PC-9 (cell line): ENCODE measurements at places on chromosomes 2 and 18. TPM values are rescaled to one million over a fixed set of nuclear protein-coding genes. Genes with fewer than 3 reads are reported as not detected.

DNA sequence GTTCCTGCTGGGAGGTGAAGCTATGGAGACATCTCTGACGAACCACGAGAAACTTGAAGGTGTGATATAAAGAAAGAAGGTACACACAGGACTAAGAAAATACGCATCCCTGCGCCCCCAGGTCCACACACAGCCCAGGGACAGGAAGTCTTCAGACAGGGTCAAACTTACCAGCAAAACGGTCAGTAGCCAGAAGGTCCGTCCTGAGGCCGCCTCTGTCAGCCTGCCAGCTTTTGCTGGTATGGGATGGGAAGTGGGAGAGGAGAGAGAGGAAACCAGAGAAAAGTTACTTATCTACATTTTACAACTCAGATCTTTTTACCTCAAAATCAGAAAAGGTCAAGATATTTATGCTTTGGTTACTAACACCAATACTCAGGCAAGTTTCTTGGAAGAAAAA, 47.2 kb downstream of the HDLBP start:
- no peak for DNase-seq

ASB18 gene
- total RNA-seq = 0.46 TPM in 1 of 2 replicates, not detected in the other

- DNase-seq = no peak
These were observed 6.3 kb downstream of the PRLH start for GRCh38 chr2:237572742-237573101.

GRCh38 chr18:70181725-70182124, 23.8 kb downstream of the RTTN start:
- no peak for DNase-seq

TTL gene
- total RNA-seq = 25.4 and 26.1 TPM in 2 replicates

EIF2B4 gene
- total RNA-seq = 32.9 and 33.1 TPM in 2 replicates

GRCh38 chr2:204325468-204325867, 219.8 kb upstream of the PARD3B start:
- peak; percentile 62 for DNase-seq

SCN2A gene
- total RNA-seq = 0.15 TPM in 1 of 2 replicates, not detected in the other

DNA sequence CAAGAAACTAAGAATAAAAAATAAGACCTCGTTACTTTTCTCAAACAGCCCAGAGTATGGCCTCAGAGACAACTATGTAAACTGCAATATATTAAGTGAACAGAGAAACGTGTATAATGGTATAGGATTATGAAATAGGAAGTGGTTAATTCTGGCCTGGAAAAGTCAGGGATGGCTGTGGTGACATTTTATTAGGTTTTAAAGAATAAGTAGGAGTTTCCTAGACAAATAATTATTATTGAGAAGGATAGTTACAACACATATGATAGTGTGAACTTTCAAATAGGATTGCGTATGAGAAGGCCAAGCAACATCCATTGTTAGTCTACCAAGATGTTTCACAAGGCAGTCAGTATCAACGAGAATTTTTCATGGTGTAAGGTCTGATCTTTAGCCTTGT, 244.1 kb downstream of the LPIN1 start:
- DNase-seq = no peak

DNA sequence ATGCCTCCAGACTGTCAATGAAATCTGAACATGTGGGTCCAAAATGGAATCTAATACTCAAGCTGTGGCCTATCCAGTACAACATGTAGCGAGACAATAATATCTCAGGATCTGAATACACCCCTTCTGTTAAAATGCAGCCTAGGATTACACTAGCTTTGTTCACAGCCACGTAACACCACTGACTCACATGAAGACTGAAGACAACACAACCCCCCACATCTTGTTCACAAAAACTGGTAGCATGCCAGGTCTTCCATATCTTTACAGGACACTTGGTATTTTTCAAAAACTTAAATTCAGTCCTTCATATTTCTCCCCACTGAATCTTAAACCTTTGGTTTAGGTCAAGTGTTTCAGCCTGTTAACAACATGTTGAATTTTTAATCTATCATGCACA, 84.2 kb downstream of the SLC8A1 start:
- no peak for DNase-seq

- no peak for DNase-seq
These were observed 223.8 kb downstream of the ATAD2B start for GRCh38 chr2:23703037-23703582.

GRCh38 chr2:31381601-31382000, 32.9 kb downstream of the XDH start:
- no peak for DNase-seq

GRCh38 chr2:157488877-157489276, 45.0 kb upstream of the CYTIP start:
- DNase-seq = no peak
